ENCODE measurements at places on chromosomes 11 and 22.

DNA sequence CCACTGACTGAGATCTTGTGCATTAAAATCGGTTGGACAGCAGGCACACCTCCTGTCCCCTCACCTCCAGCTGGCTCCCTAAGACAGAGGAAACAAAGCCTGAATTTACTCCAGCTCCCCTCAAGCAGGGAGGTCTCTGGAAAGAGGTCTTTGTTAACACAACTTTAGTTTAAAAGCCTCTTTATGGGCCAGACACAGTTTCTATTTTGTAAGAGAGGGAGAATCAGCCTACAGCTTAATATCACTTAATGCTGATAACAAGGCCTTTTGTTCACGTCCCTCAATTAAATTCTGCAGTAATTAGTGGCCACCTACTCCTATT is 36.3 kb downstream of the PLEKHA7 start:
- DNase-seq, result no peak

- DNase-seq, result no peak
These were observed 46.0 kb upstream of the PAK1 start for GRCh38 chr11:77519847-77520246.

DNA sequence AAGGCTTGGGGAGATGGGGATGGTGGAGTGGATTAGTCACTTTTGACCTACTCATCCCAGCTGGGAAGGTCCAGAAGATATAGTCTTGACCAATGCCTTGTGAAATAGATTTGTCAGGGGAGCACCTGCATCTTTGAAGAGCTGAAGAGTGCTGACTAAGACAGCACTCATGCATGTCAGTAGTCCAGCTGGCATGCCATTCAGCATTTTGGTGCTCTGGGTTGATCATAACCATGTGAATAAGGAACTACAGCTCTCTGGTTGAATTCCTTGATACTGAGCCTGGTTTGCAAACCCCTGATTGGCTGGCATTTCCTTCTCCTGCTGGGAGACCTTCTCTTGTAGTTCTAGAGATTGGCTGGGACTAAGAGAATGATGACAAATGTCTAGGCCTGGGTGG is 106.8 kb upstream of the ALX4 start:
- no peak for DNase-seq

DNA sequence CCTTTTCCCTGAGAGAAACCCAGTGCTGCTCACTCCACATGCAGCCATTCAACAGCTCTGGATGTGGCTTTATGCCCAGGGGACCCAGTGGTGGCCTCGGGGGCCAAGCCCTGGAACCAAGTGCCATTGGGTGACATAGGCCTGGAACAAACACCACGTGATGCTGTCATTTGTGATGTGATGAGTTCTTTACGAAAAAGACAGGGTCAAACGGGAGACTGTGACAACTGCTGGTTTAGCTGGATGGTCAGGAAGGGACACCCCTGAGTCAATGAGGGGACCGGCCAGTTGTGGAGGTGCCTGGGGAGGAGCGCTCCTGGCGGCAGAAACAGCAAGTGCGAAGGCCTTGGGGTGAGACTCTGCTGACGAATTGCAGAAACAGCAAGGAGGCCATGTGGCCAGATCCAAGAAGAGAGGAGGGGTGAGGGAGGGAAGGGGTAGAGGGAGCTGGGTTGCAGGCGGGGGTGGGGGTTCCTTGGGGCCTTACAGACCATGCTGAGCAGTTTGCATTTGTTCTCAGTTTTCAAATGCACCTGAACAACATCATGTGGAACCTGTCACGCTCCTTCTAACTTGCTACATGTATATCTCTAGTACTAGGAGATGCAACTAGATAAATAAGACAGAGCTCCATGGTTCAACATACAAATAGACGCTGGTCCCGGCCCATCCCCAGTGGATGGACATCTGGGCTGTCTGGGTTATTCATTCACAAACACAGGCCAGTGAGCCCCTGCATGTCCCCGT is 56.1 kb downstream of the IGLL5 start:
- DNase-seq, result no peak

GRCh38 chr11:37504060-37504611 is 906.1 kb upstream of the RAG2 start:
- no peak for DNase-seq

- no peak for DNase-seq
These were observed 10.8 kb downstream of the ST3GAL4 start for GRCh38 chr11:126366064-126366822.

Data from HL-60 (cell line).